CD4-positive, alpha-beta T cell treated with Interleukin-17A for 4 hours (primary cell): ENCODE measurements at places on chromosomes 7 and 10.

DNA sequence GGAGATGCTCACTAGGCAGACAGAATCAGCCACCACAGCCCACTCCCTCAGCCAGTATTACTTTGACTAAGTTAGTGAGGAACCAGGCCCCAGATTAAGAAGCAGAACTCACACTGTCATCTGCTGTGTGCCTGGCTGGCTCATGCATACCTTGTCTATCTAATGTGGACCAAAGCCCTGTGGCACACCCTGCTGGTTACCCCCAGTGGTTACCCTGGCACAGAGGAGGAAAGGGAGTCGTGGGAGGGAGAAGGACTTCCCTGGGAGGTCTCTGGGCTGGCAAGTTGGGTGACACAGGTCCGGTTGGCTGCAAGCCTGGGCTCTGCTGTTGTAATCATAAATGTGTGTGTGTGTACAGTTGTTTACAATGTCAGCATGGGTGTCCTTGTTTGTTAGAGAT, 7.5 kb upstream of the SH2D4B start:
- peak; percentile 65 for DNase-seq

DNA sequence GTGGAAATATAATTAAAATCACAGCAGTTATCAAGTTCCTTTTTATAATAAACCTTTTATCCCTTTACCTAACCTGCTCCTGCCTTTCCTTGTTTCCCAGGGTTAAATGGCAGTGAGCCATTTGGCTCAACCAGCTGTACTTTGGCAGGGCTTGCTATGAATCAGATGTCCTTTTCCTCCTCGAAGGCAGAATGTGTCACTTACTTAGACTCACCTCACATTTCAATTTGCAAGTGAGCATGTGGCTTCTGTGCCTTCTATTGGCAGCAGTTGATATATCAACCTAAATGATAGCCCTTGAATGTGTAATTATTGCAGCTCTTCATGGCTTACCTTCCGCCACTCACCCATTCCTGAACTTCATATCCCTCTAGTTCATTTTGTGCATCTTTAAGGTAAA, 301.7 kb downstream of the CSTF2T start:
- no peak for DNase-seq

DNA sequence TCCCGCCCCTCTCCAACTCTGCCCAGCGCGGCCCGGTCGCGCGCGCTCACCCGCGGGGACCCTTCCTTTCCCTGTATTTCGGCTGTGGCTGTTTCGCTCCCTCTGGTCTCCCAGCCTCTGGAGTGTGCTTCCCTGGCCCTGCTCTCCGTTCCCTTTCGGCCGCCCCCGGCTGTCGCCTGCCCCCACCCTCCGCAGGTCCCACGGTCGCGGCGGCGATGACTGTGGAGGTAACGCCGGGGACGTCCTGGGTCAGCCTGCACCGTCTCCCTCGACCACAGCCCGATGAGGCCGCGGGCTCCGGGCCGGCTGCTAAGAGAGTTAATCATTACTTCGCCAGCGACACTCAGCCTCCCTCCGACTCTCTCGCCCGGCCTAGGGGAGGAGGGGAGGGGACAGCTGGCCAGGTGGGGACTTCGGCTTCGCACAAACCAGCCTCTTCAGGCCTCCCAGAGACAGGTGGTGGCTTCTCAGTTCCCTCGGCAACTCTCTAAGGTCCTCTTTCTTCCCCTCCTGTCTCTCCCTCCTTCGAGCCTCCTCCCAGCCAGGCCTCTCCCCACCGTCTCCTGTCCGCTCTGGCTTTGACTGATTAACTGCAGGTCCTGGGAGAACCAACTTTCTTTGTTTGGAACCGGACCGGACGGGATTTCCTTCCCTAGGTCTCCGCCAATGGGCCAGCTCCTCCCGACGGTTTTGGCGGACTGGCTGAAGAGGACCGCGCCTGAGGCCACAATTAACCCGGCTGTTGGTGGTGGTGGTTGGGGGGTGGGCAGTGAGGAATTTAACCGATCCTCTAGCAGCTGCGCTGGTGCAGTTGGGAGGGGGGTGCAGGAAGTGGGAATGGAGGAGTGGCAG, 5.6 kb upstream of the PAX2 start:
- no peak for DNase-seq

GRCh38 chr7:118349604-118350003, 125.1 kb downstream of the ANKRD7 start:
- DNase-seq = no peak

- no peak for DNase-seq
These were observed 82.6 kb upstream of the UCN3 start for GRCh38 chr10:5282137-5282536.

GRCh38 chr10:28367929-28368484, 65.1 kb upstream of the MPP7 start:
- DNase-seq = peak; percentile 74

- DNase-seq = no peak
These were observed 602.7 kb downstream of the ETV1 start for GRCh38 chr7:13386741-13387140.

GRCh38 chr7:21544715-21545114, 1.9 kb downstream of the DNAH11 start:
- no peak for DNase-seq

GRCh38 chr10:118474111-118474510, 121.3 kb downstream of the PRLHR start:
- no peak for DNase-seq

- DNase-seq = no peak
These were observed 95.0 kb upstream of the SDK1 start for GRCh38 chr7:3206101-3206500.

DNA sequence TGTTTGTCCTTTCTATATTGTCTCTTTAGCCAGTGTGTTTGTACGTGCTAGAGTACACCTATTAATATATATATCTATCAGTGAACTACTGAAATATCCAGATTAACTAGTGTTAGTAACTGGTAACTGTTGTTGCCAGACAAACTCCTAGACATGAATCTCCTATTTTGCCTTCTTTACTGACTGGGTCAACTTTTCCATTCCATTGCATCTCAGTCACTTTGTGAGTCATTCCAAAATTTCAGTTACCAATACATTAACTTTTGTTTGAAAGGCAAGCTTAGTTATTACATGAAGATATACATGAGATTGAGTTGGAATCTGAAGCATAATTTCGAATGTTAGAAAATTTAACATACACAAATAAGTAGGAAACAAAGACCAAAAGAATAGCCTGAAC, 51.4 kb downstream of the BTAF1 start:
- DNase-seq = no peak

- peak; percentile 61 for DNase-seq
These were observed 66.4 kb downstream of the EXOC6 start for GRCh38 chr10:92914478-92915325.

DNA sequence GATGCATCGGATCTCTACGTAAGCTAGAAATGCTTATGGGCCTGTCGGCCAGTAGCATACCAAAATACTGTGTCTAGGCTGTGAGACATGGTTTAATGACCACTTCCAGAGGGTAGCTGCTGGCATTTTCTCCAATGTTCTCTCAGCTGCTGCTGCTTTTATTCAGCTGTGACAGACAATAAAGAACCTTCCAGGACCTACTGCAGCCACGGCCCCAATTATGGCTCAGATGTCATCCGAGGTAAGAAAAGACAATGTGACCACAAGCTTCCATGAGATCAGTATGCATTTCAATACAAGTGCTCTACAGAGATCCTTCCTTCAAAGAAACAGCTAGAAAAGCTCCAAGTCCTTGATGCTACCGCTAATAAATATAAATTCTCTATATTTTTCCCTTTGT, 256.2 kb downstream of the SDHAF3 start:
- no peak for DNase-seq

DNA sequence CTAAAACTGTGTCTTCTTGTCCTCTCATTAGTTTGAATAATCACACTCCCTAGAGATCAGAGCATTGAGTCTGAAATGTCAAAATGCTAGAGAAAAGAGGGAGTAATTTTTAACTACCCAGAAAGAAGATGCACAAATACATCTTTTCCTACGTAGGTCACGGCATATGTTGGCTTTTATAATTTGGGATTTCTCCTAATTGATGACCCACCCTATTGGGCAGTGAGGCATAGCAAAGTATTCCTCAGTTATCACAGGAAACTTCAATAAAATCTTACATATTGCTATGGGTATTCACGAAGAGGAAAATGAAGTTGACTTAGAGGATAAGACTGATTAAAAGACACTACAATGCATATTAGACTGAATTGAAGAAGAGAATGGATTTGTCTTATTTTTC, 25.4 kb downstream of the ARMC10 start:
- DNase-seq = no peak

DNA sequence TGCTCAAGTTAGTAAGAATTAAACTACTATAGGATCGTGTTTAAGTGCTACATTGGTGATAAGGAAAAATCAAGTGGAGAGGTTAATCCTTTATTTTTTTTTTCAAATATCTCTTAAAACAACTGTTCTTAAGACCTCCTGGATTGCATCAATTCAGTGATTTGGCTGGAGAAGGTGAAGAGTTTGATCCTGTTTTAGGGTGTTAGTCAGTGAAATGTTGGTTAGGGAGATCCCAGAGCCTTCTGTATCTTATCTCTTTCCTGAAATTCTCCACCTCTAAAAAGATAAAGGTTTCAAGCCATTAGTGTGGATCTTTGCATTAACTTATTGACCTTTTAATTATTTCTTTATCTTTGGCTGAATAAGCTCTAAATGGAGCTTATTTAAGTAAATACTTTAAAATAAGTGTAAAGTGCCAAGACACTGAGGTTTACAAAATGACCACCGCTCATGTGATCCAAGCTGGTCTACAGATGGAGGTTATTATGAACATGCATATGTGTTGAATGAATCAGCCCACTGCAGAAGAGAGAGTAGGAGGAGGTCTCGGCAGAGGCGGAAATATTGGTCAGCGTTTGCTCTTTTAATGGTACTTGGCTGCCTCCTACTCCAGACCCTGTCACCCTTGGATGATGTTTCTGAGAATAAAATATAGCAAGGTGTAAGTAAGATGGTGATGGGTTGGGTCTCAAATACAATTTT, 51.8 kb upstream of the BMPER start:
- no peak for DNase-seq

GRCh38 chr10:127736222-127736914, 617 bp upstream of the FOXI2 start:
- DNase-seq = no peak

GRCh38 chr7:148645898-148646297, 52.8 kb upstream of the CUL1 start:
- no peak for DNase-seq
